Smooth muscle cell of the coronary artery (primary cell): ENCODE measurements at places on chromosomes 16 and 17. TPM values are rescaled to one million over a fixed set of nuclear protein-coding genes. Genes with fewer than 3 reads are reported as not detected.

Gene DPEP2
- not detected in 2 replicates for total RNA-seq

Gene CBLN1
- not detected in 2 replicates for total RNA-seq

Gene SLC52A1
- total RNA-seq = 0.15 and 0.82 TPM in 2 replicates

Gene GRAP
- 0.08 TPM in 1 of 2 replicates, not detected in the other for total RNA-seq

Gene TBC1D3
- total RNA-seq = not detected in 2 replicates

Gene BIRC5
- 2.7 and 28.2 TPM in 2 replicates for total RNA-seq

Gene EVI2B
- total RNA-seq = 0.59 TPM in 1 of 2 replicates, not detected in the other

Gene ARHGAP44
- 0.30 and 1.5 TPM in 2 replicates for total RNA-seq

Gene GPR142
- total RNA-seq = not detected in 2 replicates

Gene KRT31
- not detected in 2 replicates for total RNA-seq

Gene WFDC1
- total RNA-seq = 0.45 and 0.47 TPM in 2 replicates

Gene ANKRD40
- total RNA-seq = 18.7 and 20.1 TPM in 2 replicates

Gene BICDL2
- under 0.01 and 0.08 TPM in 2 replicates for total RNA-seq

Gene EFTUD2
- 113 and 140 TPM in 2 replicates for total RNA-seq

Gene CDH5
- total RNA-seq = 3.3 and 23.2 TPM in 2 replicates

Gene KIF2B
- total RNA-seq = not detected in 2 replicates

Gene OR3A3
- not detected in 2 replicates for total RNA-seq

Gene DDX42
- total RNA-seq = 53.7 and 57.8 TPM in 2 replicates

Gene NPIPB6
- total RNA-seq = 0.30 TPM in 1 of 2 replicates, not detected in the other

Gene ADORA2B
- 16.0 and 108 TPM in 2 replicates for total RNA-seq

Gene CHST5
- not detected in 2 replicates for total RNA-seq

Gene MFSD6L
- not detected in 2 replicates for total RNA-seq

Gene CACNG1
- not detected in 2 replicates for total RNA-seq

Gene TBC1D3K
- not detected in 2 replicates for total RNA-seq

Gene CLEC18B
- 0.47 and 4.1 TPM in 2 replicates for total RNA-seq
